CD14-positive monocyte (primary cell): ENCODE measurements at places on chromosomes 3 and 15.

DNA sequence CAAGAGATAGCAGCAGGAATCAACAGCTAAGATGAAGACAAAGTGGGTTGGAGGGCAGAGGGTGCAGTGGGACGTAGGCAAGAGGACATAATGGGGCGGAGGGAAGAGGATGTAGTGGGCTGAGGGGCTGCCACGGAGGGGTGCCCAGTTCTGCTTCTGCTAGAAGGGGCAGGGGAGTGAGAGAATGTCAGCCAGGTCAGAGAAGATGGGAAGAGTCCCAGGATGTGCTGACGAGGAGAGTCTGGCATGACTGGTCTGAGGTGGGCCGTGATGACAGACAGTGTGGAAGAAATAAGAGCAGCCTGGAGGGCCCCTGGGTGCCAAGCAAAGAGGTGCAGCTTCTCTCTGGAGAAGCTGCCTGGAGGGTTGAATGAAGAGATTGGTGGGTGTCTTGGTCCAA lies 4.0 kb downstream of the SPSB4 start:
- DNase-seq = no peak

DNA sequence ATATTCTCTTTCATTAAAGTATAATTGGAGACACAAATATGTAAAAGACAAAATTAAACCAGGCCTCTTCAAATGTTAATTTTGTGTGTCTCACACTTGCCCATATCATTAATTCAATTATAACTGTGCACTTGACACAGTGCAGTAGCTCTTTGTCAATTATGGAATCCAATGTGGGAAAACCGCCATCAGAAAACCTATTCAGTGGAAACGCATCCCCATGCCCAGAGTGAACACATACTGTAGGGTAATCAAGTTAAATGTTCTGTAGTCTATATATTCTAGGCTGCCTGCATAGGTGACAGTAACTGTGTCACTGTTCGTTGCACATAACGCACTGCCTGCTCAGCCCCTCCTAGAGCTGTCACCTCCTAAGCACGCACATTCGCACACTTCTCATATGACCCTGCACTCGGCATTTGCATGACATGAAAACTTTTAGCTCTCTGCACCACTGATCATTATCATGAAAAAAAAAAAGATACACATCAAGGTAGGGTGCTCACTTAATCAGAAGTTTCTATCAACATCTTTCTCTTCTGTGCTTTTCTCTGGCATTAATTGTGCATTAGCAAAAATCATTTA lies 63.2 kb downstream of the MEIS2 start:
- DNase-seq = no peak

- peak; percentile 4 for DNase-seq
Measured at GRCh38 chr3:8183627-8184026, 318.0 kb upstream of the LMCD1 start.

DNA sequence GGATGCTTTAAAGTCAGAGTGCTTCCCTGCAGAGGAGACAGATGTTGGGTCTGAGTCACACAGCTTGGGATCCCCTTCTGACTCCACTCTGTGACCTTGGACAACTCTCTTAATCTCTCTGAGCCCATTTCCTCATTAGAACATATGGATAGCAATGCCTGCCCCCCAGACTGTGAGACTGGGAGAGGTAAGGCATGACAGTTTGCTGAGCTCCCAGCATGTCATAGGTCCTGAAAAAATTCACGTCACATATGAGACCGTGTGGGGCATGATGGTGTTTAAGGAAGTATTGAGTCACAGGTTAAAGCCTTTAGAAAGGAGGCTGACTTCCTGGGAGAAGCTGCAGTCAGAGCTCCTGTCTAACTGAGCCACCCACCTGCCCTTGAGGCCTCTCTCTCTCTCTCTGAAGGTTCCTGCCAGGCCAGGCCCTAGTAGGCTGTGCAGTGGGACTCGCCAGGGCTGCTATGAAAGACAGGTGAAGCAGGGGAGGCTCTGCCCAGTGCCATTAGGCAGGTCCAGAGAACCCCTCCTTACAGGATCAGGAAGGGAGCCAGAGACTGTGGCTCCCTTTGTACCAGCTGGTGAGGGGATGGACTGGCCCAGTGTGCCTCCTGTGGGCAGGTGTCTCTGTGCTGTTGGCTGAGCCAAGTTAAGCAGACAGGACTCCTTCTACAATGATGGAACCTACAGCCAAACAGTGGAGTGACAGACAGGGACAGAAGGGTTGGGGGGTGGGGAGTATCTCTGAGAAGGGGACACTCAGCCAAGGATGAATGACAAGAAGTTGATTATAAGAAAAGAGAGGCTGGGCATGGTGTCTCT lies 19.5 kb upstream of the DOCK3 start:
- peak; percentile 58 for DNase-seq

- no peak for DNase-seq
Measured at GRCh38 chr3:111069974-111070771, 1.4 kb upstream of the NECTIN3 start.

- DNase-seq = peak; percentile 2
Measured at GRCh38 chr15:25693321-25694238, 169.5 kb downstream of the ATP10A start.

- peak; percentile 35 for DNase-seq
Measured at GRCh38 chr3:16886303-16886683, 1.5 kb downstream of the PLCL2 start.

DNA sequence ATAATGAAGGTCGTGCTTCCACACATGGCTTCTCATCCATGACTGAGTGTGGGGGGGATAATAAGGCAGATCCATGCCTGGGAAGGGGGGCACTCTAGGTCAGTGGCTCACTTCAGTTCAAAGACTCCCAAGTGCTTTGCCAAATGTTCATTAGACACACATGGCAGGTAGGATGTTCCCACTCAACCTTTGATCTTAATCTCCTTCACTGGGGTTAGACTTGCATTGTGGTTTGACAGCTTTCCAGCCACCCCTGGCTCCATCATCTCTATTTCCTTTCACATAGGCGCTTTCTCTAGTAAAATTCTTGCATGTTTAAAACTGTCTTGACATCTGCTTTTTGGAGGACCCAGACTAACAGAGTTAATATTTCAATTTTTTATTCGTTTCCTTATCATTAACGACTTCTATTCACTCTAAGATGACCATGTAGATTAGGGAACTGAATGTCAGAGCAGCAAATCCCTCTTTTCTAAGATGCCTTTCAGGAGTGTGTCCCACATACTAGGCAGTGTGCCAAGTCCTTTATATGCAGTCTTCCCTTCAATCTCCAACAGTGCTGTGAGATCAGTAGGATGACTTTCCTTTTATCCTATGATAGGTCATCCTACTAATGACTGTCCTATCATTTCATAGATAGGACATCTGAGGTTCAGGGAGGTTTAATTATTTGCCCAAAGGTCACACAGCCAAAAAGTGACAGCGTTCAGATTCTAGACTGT lies 57.9 kb downstream of the BTD start:
- no peak for DNase-seq

GRCh38 chr3:39185326-39185958 lies 7.0 kb downstream of the XIRP1 start:
- DNase-seq = no peak

- no peak for DNase-seq
Measured at GRCh38 chr15:38651328-38652038, 86.9 kb upstream of the RASGRP1 start.

GRCh38 chr15:48486228-48486627 lies 155.0 kb downstream of the DUT start:
- DNase-seq = no peak

DNA sequence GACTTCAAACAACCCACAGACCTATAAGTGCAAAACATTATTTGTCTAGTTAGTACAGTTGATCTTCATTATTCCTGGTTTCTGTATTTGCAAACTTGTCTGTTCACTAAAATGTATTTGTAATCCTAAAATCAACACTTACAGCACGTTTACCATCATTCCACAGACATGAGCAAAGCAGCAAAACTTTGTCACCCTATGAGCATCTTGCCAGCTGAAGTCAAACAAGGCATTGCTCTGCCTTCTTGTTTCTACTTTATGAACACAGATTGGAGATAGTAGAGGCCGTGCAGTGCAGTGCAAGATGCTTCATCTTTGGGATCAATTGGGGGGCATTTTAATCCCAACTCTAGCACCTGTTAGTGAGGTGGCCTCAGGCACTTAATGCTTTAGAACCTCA lies 202.1 kb downstream of the NLGN1 start:
- DNase-seq = no peak

GRCh38 chr3:44186712-44187111 lies 55.0 kb upstream of the TOPAZ1 start:
- no peak for DNase-seq

DNA sequence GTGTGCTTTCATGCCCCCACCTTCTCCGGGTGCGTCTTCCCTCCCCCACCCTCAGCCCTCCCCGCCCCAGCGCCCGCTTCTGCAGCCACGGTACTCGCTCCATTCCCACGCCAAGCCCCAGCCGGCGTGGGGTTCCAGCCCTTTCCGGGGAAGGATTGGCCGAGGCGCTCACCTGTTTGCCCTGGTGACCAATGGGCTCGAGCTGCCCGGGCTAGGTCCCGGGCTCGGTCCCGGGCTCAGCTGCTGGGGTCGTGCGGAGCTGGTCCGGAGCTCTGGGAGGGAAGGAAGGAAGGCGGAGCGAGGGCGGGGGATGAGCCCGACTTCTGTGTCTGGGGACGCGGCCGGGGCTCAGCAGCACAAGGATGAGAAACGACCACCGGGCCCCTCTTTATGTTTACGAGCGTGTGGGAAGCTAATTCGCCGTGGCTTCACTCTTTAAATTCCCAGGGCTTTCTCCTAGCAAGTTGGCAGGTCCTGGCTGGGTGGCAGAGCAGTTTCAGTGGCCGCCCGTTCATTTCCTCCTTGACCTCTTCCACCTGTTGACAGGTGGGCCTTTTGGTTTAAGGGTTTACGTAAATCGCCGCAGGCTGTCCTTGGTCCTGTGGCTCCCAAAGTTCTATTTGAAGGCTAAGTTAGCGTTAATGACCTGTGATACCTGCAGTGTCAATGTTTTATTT lies at the start of gene IGSF10:
TSS of gene IGSF10 (minus strand) at position 288 of the 677 bp plus-strand sequence. CDS start 2,352 bp downstream, outside the sequence.
- no peak for DNase-seq
